IMR-90 (cell line): ENCODE measurements at places on chromosomes 1 and 21. TPM values are rescaled to one million over a fixed set of nuclear protein-coding genes. Genes with fewer than 3 reads are reported as not detected.

TGFBR3 gene
- total RNA-seq = 8.3 and 11.3 TPM in 2 replicates

C8A gene
- total RNA-seq = not detected in 2 replicates

AUNIP gene
- total RNA-seq = 3.9 and 5.0 TPM in 2 replicates

GCSAML gene
- not detected in 2 replicates for total RNA-seq

NUP210L gene
- total RNA-seq = under 0.01 TPM in 2 replicates

FCGR1A gene
- not detected in 2 replicates for total RNA-seq
